Occipital lobe (tissue), 3 donors: ENCODE measurements at places on chromosomes 2 and 18.

DNA sequence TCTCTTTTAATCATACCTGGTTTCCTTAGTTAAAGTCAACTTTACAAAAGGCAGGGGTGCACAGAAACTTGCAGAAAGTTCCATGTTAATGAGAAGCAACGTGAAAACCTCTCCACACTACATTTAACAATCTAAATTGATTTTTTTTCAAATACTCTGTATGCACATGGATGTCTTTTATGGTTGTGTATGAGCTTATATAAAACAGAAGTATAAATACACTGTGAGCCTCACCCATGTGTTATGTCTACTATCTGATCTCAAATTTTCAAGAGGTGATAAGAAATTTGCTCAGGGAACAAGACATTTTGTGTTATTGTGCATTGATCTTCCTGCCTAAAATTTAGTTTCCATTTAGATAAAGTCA lies 617.6 kb downstream of the ADCYAP1 start:
- no peak for DNase-seq

DNA sequence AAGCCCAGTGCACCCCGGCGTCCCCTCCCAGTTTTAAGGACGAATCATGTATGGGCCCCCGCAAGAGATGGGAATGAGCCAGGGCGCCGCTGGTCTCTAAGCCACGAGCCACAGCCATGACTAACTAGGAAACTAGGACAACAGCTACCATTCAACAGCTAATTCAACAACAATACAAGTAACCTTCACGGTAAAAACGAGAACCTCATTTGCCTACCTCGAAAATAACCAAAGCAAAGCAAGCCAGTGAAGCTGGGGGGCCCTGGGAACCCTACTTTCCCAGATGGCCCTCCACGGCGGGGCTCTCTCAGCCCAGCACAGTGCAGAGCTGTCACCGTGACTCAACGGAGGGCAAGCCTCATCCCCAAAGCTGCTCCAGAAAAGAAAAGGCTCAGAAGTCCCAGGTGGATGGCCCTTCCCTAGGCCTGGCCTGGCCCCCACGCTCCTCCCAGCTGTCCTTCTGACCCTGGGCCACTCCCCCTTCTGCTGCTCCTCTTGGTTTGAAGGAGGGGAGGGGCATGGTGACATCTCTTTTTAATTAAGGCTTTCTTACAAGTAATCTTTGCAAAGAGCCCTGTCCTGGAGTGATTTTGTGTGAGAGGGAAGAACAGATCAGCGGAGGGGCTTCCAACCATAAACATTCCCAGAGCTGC lies 126.3 kb downstream of the HDAC4 start:
- DNase-seq: no peak

- DNase-seq: no peak
These were observed 31.1 kb downstream of the GREB1 start for GRCh38 chr2:11564816-11565567.

DNA sequence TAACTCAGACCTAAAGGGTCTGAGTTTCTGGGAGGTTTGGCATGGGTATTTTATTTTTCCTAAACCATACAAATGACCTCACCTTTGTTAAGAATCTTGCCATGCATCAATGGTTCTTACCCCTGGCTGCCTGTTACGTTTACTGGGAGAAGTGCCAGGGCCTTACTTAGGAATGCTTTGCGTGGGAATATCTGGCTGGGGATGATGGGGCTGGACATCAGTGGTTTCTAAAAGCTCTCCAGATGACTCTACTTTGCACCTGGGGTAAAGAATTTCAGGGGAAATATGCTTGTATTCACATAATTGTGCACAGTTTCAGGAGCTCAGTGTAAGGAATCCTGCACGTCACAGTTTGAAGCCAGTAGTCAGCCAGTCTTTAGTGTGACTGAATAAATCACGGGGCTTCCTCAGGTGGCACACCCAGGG lies 18.2 kb upstream of the DAW1 start:
- no peak for DNase-seq

DNA sequence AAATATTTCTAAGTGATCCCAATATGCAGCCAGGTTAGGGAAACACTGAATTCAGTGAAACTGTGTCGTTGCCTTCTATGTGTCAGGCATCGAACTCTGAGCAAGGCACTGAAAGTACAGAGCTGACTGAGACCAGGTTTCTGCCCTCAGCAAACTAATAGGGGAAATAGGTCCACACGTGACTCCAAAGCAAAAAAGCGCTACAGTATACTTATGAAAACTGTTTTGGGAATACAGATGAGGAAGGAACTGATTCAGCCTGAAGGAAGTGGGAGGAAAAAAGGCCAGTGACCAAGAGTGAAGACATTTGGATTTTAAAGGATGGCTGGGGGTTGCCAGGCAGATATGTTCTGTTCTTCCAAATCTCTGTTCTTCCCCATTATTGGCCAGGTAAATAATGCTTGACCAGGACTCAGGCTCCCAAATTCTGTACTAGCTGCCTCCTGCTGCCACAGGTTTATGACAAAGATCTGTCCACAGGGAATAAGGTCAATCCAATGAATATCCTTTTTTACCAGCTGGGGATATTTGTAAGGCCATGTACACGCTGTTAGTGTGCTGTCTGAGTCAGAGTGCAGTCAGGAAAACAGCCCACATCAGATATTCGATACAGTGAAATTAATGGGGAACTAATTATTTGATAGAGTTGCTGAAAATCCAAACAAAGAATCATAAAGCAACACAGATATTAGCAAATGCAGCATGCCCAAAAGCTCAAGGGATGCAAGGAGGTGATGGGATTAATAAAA lies 24.5 kb upstream of the INPP4A start:
- no peak for DNase-seq

DNA sequence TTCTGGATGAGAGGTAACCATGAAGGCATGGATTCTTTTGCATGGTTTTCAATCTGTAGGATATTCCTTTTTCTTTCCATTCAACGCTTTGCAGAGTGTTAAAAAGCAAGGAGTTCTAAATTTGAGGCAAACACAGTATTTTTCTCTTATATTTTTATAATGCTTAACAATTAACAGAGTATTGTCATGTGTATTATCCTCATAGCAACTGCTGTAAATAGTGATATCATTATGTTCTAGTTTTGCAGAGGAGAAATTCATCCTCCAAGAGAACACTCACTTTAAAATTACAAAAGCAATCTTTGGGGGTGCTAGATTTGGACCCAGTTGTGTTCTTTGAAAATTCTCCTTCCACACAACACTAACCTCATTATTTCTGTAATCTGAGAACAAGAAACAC lies 58.7 kb downstream of the RDH14 start:
- no peak for DNase-seq

DNA sequence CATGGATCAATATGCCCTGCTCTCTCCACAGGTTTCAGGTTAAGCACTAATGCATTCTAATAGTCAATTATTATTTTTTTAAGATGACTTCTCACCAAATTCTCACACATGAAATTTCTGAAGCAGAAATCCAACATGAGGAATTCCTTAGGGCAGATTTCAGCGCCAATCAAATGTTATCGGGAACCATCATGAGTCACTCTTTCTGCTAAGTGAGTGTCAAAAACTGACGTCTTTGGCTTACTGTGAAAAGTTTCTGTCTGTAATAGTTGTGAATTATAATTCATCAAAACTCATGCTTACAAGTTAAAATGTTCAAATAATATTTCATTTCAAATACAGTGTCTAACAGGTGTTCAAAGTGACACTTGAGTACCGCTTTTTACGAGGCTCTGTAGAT lies 1038.6 kb downstream of the SOCS6 start:
- no peak for DNase-seq

- no peak for DNase-seq
These were observed 472.4 kb upstream of the SPHKAP start for GRCh38 chr2:228653884-228654283.

GRCh38 chr2:101983486-101983885 lies 8.3 kb upstream of the IL1R2 start:
- peak; percentile 8 for DNase-seq

DNA sequence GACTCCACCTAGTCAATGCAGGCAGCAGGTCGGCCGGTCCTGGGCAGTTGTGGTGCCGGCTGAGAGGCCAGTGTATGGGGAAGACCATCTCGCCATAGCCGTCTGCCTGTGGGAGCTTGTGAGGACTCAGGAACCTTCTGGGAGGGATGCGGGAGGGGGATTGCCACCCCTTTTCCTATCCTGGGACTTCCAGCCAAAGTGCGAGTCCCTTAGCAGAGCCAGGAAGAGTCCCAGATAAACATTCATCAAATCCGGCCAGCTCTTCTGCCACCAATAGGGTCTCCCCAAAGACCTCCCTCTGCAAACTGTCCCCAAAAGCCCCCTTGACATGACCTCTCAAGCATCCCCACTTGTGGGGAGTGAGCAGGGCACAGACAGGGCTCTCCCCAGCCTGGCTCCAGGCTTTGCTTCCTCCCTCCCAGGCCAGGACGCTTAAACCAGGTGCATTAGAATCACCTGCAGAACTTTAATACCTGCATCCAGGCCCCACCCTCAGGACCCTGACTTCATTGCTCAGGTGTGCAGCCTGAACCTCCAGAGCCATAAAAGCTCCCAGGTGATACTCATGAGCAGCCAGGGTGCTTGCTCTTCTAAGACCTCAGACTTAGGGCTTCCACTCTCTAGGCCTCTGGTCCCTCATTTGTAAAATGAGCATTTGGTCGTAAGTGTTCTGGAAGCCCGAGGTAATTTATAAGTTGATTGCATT lies 159.3 kb downstream of the CAPN13 start:
- DNase-seq: no peak

DNA sequence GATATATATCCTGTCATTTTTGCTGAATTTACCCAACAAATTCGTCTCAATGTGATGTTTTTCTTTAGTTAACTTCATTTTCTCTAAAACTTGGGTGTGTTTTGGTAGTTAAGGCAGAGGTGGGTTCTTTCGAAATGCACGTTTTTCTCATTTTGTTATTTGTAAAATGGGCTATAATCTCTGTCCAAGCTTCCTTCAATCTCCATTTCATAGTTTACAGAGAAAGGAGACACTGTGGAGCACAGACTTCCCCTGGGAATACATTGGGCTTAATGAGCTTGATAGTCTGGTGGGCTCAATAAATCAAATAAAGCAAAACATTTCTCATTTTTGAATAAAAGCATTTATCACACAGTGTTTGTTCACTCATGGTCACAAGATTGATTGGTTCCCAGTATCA lies 145.1 kb downstream of the AGPS start:
- DNase-seq: no peak

GRCh38 chr2:16365366-16365765 lies 300.3 kb downstream of the CYRIA start:
- no peak for DNase-seq

DNA sequence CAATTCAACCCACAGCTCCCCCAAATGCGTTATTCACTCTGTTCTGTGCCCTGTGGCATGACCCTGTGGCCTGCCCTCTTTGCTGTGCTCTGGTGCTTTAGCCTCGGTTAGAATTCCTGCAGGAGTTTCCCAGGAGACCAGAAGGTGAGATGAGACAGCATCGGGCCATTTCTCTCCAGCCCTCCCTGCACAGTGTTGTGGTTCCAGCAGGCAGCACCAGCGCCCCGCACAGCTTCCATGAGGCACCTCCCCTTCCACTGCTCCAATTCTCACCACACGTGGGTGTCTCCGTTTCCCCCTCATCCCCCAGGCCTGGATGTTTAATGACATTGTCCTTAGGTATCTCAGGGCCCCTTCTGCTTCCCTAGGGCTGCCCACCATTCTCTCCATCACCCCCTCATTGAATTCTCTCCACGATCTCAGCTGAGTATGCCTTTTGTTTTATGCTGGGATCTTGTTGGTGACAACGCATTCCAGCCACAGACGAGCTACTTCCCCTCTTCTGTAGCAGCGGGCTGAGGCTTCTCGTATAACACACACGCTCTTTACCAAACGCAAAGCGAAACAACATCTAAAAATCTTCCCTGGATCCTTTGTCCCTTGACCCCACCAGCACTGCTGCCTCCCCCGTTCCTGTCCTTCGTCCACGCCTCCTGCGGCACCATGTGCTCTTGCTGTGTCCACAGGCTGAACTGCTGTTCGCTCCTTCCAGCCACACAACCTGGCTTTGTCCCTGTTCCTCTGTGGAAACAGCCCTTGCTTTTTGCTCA lies 35.1 kb downstream of the ACKR3 start:
- no peak for DNase-seq

DNA sequence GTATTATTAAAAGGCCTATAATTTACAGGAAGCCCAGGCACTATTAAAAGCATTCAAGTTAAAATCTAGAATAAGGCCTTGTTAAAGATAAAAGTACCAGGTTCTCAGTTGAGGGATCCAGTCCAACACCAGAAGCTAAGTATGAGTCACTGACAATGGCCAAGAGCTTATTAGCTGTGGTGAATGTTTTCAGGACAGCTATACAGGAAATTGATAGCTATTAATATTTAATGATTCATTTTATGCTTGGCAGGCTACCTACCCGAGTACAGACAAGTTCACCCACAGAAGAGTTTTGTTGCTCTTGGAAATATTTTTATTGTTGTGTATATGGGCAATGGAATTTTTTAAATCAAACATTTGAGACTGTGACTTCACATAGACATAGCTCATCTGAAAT lies 729.6 kb upstream of the ZNF804A start:
- DNase-seq: no peak

- DNase-seq: no peak
These were observed 1435.4 kb upstream of the LRRTM1 start for GRCh38 chr2:81739966-81740365.

DNA sequence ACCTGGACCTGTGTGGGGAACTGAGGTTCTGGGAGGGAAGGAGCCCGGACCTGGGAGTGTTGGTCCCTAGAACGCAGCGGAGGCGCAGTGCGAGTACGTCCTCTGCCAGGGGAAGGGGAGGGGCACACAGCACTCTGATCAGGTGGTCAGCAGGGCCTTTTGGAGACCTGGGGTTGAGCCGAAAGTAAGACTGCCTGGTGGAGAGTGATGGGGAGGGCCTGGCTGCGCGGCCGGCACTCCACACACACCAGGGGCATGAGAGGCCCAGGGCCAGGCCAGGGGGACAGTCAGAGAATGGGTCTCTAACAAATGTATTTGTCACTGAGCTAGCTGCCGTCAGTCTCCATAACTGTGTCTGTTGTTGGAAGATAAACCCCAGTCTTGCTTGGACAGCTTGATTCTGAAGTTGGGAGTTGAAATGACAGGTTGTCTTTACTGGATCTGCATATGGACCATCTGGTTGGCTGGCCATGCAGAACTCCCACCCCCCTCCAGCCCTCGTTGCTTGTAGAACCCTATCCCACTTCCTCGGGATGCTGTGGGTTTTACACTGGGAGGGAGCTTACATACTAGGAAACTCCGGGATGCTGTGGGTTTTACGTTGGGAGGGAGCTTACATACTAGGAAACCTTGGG lies 75.4 kb upstream of the NFATC1 start:
- DNase-seq: no peak

- no peak for DNase-seq
These were observed 93.4 kb upstream of the FN1 start for GRCh38 chr2:215529271-215529670.
